ENCODE measurements at places on chromosomes 3 and 15.

- DNase-seq: no peak
Observed at GRCh38 chr3:102174312-102174712, 260.5 kb upstream of the ZPLD1 start.

GRCh38 chr3:108102420-108103039 lies 11.7 kb upstream of the CD47 start:
- peak; percentile 81 for DNase-seq

GRCh38 chr3:11774296-11774877 lies 72.3 kb downstream of the TAMM41 start:
- DNase-seq: no peak

DNA sequence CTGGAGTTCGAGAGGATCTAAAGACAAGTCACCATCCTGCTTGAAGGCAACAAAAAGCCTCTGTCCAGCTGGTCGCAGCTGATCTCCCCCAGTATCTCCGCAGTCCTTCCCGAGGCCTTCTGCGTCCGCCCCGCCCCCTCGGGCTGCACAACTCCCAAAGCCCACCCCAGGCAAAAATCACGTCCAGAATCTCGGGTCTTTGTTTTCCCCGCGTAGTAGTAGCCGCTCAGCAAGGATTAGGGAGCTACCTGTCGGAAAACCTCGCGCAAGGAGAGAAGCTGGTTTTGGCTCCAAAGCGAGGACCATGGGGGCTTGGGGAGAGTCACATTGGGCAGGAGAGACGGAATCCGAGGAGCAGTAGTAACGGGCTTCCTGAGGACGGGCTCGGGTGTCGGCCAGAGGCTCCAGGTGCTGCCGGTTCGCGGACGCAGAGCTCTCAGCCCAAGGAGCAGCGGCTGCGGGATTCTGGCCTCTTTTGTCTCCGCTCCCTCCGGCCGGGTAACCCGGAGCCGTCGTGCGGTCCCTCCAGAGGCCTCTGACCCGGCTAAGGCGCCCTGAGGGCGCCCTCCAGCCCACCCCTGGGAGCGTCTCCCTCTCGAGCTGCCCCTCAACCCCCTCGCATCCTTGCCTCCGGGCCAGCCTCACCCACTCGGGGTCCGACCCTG lies 401 bp downstream of the ZSCAN29 start:
- no peak for DNase-seq

DNA sequence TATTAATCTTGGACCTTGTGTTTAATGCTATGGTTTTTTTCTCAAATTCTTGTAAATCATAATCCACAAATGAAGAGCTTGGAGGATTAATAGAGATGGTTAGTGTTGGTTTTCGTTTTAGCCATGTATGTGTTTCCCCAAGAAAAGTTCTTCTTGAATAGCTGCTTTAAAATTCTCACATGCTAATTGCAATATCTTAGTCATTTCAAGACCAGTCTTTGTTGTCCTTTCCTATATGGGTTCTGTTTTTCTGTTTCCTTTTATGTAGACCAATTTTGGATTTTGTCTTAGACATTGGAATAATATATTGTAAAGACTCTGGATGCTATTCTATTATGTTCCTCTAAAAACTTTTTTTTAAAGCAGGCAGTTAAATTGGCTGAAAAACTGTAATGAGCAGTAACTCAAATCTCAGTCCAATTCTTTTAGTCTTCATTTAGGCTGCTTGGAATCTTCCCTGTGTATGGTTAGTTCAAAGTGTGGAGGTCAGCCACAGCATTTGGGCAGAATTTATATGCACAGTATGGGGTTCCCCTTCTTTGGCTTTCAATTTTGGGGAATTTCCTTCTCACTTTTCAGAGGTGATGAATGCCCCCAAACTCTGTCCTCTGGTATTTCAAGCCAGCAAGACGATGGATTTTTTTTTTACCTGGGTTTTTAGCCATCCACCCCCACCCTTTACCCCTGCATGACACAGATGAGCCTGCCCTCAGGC lies 39.1 kb upstream of the DNAJC13 start:
- DNase-seq: no peak

- no peak for DNase-seq
Observed at GRCh38 chr3:39933986-39934693, 124.7 kb downstream of the MYRIP start.

GRCh38 chr15:67130166-67130565 lies 64.8 kb downstream of the SMAD3 start:
- no peak for DNase-seq

- no peak for DNase-seq
Observed at GRCh38 chr3:156488767-156489166, 66.2 kb downstream of the SSR3 start.

DNA sequence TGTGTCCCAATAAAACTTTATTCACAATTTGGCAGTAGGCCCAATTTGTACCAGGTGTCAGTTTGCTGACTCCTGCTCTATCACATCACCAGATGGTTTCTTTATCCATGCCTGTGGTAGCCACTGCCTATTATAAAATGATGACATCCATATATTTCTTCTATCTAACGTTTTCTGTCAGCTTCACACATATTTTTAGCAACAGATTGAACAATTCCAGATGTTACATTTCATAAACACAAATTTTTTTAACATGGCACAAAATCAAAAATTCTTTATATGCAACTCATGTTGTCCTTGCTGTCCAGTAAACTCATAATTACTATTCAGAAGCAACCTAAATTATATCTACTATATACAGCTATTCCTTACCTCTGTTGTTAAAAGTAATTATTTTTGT lies 1371.6 kb downstream of the NSUN3 start:
- DNase-seq: no peak

DNA sequence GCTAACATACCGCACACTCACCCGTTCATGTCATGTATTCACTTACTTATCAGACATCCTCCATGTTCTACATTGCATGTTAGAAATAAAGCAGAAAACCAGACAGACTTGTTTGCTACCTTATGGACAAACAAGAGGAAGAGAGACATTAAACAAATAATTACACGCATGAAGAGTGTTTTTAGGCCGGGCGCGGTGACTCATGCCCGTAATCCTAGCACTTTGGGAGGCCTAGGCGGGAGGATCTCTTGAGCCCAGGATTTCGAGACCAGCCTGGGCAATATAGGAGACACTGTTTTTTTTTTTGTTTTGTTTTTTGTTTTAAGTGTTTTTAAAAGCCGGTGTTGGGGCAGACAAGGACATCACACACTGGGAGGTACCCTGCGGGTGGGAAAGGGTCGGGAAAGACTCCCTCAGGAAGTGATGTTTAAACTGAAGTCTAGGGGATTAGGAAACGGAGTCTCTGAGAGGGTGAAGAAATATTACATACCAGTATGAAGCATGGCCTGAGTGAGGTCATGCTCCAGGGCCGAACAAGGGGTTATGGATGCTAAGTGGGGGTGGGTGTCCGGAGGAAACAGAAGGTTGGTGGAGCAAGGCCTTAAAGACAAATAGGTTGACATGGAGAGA lies 2.1 kb upstream of the USP3 start:
- DNase-seq: peak; percentile 92

DNA sequence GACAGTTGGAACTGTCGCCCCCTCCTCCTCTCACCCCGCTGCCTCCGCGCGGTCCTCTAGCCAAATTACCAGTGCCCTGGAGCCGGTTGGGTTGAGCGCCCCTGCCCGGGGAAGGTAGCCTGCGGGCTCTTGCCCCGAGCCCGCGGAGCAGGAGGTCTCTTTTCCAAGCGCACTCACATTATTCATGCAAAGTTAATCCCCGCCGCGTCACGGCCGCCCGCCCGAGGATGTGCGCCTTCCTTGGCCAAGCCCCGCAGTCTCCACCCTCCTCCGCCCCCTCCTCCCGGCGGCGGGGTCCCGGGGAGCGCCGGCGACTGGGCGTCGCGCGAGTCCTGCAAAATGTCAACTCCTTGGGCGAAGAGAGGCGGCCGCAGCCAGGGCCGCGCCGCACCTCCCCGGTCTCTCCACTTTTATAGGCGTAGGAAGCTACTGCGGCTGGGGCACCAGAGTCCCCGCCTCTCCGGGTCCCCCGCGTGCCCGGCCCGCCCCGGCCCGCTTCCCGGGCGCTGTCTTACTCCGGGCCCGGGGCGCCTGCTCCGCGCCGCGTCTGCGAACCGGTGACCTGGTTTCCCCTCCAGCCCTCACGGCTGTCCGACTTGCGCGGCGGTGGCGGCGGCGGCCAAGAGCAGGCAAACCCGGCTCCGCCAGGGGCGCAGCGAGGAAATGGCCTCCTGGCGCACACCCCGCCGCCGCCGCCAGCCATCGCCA lies at the start of gene THRB:
Gene THRB, minus strand, starts transcription at position 233 of the 708 bp plus-strand sequence.
- DNase-seq: peak; percentile 65

- no peak for DNase-seq
Observed at GRCh38 chr3:10780922-10781321, 35.1 kb upstream of the SLC6A11 start.

GRCh38 chr15:57545995-57546394 lies 45.7 kb upstream of the MYZAP start:
- no peak for DNase-seq

DNA sequence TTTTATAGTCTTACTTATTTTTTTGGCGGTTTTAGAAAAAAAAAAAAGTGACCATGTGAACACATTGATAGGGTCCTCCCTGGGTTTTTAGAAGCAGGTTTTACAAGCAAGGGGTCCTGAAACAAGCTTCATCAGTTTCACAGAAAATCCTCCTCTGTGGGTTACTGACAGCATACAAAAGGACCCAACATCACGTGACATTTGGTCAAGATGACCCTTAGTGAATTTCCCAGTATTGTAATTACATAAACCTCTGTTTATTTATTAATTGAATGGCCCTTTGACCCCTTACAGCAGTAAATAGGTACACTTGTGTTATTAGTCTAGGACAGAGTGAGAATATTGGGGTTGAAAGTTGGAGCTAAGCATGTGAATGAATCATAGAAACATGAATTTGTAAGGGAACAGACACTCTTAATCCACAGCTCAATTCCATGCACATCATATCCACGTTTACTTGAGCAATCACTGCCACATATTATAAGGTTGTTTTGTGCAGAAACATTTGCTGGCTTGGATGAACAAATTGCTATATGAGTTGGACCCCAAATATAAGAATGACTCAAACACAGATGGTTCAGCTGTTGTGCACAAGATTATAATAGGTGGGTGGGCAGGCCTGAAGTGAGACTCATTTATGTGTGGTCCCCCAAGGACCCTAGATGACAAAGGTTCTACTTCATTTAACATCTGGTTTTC lies 137.5 kb downstream of the ZNF385D start:
- no peak for DNase-seq

DNA sequence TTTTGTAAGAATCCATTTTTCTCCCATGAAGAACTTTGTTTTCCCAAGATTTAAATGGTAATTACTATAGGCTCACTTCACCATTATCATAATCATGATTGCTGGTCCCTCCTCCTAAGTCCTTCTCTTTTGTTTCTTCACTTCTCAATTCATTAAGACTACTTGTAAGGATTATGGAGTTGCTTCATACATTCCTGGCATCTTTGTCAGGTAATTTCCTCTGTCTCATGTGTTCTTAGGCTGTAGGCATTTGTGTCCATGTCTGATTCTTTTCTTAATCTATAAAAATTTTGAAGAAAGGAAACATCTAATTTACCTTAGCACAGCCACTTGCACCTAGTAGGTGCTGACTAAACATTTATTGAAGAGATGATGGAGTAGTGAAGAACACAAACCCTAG lies 79.9 kb upstream of the SATB1 start:
- DNase-seq: no peak

- no peak for DNase-seq
Observed at GRCh38 chr3:58577269-58577821, at the start of gene FAM107A. Gene FAM107A, minus strand, starts transcription at chr3:58577391. Its CDS starts 7,531 bp downstream, at chr3:58569860.

- DNase-seq: no peak
Observed at GRCh38 chr3:122183893-122184590, 574 bp downstream of the CASR start.

- DNase-seq: peak; percentile 38
Observed at GRCh38 chr15:51909584-51909983, 62.0 kb downstream of the LEO1 start.

- DNase-seq: no peak
Observed at GRCh38 chr3:145243875-145244274, 917.1 kb downstream of the PLOD2 start.

GRCh38 chr3:82587174-82587573 lies 825.7 kb upstream of the GBE1 start:
- no peak for DNase-seq

DNA sequence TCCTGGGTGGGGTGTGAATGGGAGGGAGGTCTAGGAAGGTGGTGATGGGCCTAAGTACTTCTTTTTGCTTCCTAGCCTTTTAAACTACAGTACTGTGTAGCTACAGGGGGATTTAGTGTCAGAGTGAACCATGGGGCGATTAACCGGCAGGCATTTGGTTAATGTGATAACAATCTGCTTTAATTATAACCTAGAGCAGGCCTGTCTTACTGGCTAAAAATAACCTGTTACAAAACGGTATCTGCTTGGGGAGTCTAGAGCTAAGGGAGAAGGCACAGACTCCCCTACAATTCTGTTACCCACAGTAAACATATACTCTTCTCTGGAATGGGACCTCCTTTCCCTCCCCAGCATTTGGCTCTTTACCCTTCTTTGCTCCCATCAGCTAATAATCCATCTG lies 85.4 kb downstream of the RBPMS2 start:
- no peak for DNase-seq

DNA sequence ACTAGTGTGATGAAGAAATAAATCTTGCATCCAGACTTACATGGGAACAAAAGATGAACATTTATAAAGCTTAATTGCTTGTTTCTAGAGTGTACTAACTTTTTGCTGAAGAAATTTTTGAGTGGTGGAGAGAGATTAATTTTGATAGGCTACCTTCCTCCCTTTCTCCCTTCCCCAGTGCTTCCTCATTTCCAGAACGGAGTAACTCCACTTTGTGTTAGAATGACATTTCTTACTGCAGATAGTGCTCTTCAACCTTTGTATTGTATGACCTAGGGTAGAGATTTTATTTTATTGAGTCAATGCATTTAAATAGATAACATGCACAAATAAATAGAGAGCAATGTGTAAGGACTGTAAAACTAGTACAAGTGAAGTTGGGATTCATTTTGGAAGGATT lies 1.9 kb downstream of the ATP1B3 start:
- peak; percentile 39 for DNase-seq

DNA sequence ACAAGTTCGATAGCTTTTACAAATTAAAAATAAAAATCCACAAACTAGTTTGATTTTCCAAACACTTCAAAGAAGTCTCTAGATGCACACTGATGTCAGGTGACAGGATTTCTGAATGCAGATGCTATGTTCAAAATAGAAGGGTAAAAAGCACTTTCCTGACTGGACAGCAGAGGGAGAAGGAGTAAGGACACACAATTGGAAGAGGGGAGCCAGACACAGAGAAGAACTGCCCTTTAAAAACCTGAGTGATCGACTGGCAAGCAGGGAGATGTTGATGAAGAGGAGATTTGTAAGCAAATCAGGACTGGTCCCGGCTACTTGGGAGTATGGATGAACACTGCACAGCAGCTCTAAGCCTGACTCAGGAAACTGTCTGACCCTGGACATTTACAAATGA lies 612.8 kb downstream of the MAGI1 start:
- DNase-seq: no peak

GRCh38 chr3:68483601-68484000 lies 448.7 kb downstream of the TAFA4 start:
- DNase-seq: no peak

GRCh38 chr15:49494842-49495241 lies 71.8 kb downstream of the FGF7 start:
- DNase-seq: no peak

GRCh38 chr3:68935778-68936177 lies 3.4 kb upstream of the TAFA4 start:
- no peak for DNase-seq
